ENCODE measurements at places on chromosomes 16 and 17. TPM values are rescaled to one million over a fixed set of nuclear protein-coding genes. Genes with fewer than 3 reads are reported as not detected.

PTX4 gene
- total RNA-seq: 0.14 TPM

PLEKHH3 gene
- total RNA-seq: 20.0 TPM

CIBAR2 gene
- total RNA-seq: not detected

CLEC19A gene
- total RNA-seq: not detected

NLRC3 gene
- total RNA-seq: not detected

BBS2 gene
- 30.5 TPM for total RNA-seq

KRTAP9-4 gene
- total RNA-seq: not detected

CCL7 gene
- 0.36 TPM for total RNA-seq

DHRS7C gene
- not detected for total RNA-seq

WSCD1 gene
- not detected for total RNA-seq

DOC2B gene
- not detected for total RNA-seq

SRRM2 gene
- 239 TPM for total RNA-seq
